ENCODE measurements at places on chromosomes 3 and 15.

DNA sequence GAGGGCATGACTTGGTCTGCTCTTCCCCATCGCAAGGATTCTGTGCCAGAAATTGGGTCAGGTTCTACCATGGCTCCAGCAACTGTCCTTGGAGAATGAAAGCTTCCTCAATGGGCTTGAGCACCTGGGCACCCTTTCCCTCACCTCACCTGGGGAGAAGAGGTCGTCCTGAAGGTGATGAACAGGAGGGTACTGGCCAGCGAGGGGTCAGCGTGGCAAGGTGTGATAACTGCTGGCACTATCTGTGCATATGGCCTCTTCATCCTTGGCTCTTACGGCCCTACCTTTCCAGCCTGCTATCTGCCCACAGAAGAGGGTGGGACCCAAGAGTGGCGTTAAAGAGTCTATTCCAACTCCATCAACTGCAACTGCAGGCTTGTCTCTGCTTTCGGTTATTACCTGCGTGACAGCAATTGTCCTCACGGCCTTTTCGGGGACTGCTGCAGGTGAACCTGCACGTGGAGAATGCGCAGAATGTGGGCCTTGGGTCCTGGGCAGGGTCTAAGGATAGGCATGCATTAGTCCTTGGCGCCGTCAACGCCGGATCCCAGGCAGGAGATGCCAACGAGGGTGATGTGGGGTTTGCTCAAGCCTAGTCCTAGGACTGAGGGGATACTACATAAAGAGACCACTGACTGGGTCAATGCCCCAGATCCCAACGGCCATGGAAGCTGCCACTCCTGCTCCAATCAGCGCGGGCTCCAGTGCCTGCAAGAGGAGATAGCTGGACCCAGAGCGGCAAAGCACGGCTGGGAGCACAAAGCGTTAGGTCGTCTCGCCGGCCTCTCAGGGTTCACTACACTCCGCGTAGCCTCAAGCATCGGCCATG lies 625 bp upstream of the RBM15B start:
- DNase-seq, result no peak

- DNase-seq, result no peak
Observed at GRCh38 chr3:53190659-53191058, 29.6 kb downstream of the PRKCD start.

DNA sequence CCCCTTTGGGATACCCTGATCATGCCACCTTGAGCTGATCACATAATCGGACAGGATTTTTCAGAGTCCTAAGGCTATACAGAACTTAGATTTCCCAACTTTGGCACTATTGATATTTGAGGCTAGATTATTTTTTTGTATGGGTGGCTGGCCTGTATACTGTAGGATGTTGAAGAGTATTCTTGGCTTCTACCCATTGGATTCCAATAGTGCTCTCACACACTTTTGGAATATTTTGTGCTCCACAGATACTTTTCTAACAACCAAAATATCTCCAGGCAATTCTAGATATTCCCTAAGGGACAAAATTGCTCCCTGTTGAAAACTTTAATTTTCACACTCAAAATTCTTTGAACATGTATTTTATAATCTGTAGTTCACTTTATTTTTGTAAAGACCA lies 125.1 kb downstream of the ABI3BP start:
- DNase-seq, result no peak

DNA sequence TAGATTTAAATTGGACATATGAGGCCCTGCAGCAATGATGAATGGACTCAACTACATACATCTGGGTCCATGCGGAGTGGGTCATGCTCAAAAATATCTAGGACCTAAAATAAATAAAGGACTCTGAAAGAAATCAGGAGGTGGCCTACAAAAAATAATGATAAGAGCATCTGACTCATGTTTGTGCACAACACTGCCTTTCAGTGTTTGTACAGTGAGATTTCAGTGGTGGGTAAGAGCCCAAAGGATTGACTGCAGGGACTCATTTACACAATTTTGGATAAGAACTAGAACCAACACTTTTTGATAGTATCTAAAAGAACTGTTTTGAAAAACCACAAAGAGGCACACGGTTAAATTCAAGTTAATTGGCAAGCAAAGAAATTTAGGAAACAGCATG lies 285.5 kb downstream of the SLC9A9 start:
- no peak for DNase-seq

- no peak for DNase-seq
Observed at GRCh38 chr3:151919030-151919328, 45.5 kb downstream of the SUCNR1 start.

- DNase-seq, result peak; percentile 61
Observed at GRCh38 chr15:74322558-74323180, 44.8 kb downstream of the CYP11A1 start.

GRCh38 chr15:22884344-22884743 lies 45.9 kb downstream of the NIPA2 start:
- DNase-seq, result no peak

GRCh38 chr15:99566157-99566897 lies 543 bp downstream of the MEF2A start:
- no peak for DNase-seq

GRCh38 chr3:14147617-14148016 lies 22.8 kb downstream of the TMEM43 start:
- no peak for DNase-seq

DNA sequence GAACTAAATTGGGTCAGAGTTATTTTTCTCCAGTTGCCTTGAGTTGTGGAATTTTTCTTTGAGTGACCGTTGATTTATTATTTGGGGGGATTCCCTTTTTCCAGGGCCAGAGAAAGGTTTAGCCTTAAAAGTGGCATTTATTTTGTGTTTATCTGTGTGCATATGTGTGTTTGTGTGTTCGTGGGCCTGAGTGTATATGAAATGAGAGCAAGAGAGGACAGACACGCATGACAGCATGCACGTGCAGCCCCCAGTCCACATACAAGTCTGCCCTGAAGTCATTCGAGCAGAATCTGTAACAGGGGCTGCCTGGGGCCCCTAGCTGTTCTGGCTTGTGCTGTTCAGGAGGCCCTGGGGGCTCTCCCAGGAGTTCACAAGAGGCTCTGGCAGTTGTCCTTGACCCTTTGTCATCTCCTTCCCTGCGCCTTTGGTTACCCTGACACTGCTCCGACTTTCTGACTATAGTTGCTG lies 18.3 kb upstream of the TRAK1 start:
- DNase-seq, result no peak

- no peak for DNase-seq
Observed at GRCh38 chr3:131655070-131655690, 152.4 kb upstream of the MRPL3 start.

All from NCI-H187 (cell line).